ENCODE measurements at places on chromosomes 7 and 10. TPM values are rescaled to one million over a fixed set of nuclear protein-coding genes. Genes with fewer than 3 reads are reported as not detected.
A peak's percentile ranks its signal among the peaks of the same experiment; 100 is the strongest.

GRCh38 chr10:113319479-113319878 lies 233.4 kb upstream of the HABP2 start:
- no peaks in the 10 kb centered on the region for H3K27me3 ChIP-seq
- no peaks in the 10 kb centered on the region for H3K4me1 ChIP-seq
- H3K27ac ChIP-seq = no peak overlapping the region
- no peak overlapping the region for H3K4me3 ChIP-seq

- DNase-seq = no peak
- H3K36me3 ChIP-seq = no peaks in the 10 kb centered on the region
- H3K27me3 ChIP-seq = no peaks in the 10 kb centered on the region
- H3K27ac ChIP-seq = no peak overlapping the region
Observed at GRCh38 chr7:16657656-16658279, 11.8 kb downstream of the BZW2 start.

Gene TMEM213
- total RNA-seq = not detected

Gene MACROH2A2
- total RNA-seq = 19.2 TPM

GRCh38 chr7:84507529-84507928 lies 312.9 kb upstream of the SEMA3A start:
- H3K4me1 ChIP-seq = no peaks in the 10 kb centered on the region
- H3K27ac ChIP-seq = no peak overlapping the region
- DNase-seq = no peak
- no peaks in the 10 kb centered on the region for H3K27me3 ChIP-seq
- H3K36me3 ChIP-seq = no peaks in the 10 kb centered on the region

Gene DGKI
- 71.0 TPM for total RNA-seq

GRCh38 chr7:16891338-16891737 lies 9.6 kb upstream of the AGR3 start:
- no peaks in the 10 kb centered on the region for H3K36me3 ChIP-seq
- no peak overlapping the region for H3K4me3 ChIP-seq
- DNase-seq = peak; percentile 21

Gene MBL2
- total RNA-seq = not detected

DNA sequence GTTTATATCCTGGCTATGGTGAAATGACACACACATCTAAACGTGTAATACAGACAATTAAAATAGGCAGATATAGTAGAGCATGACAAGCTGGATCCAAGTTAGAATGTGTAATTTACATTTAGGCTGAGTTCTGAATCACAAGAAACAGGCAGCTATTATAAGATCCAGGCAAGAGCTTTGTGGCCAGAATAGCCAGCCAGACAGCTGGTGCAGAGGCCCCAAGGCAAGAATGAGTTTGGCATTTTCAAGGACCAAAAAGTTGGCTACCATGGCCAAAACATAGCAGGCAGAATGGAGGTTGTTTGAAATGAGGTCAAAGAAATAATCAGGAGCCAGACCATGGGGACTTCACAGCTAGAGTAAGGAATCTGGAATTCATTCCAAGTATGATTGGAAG lies 281.7 kb downstream of the MTERF1 start:
- H3K4me1 ChIP-seq = no peaks in the 10 kb centered on the region
- no peak overlapping the region for H3K27ac ChIP-seq
- H3K4me3 ChIP-seq = no peak overlapping the region
- DNase-seq = no peak
- no peaks in the 10 kb centered on the region for H3K27me3 ChIP-seq

GRCh38 chr7:127254163-127254684 lies 1.5 kb upstream of the GRM8 start:
- no peak overlapping the region for H3K27ac ChIP-seq
- no peaks in the 10 kb centered on the region for H3K36me3 ChIP-seq
- no peaks in the 10 kb centered on the region for H3K27me3 ChIP-seq
- H3K4me1 ChIP-seq = peaks cover 6% of the 10 kb centered on the region
- no peak overlapping the region for H3K4me3 ChIP-seq
- no peak for DNase-seq

Gene PRXL2A
- total RNA-seq = 93.3 TPM

- H3K27me3 ChIP-seq = no peaks in the 10 kb centered on the region
- no peaks in the 10 kb centered on the region for H3K36me3 ChIP-seq
- DNase-seq = peak; percentile 31
Observed at GRCh38 chr10:86259901-86260562, 106.6 kb downstream of the GRID1 start.

DNA sequence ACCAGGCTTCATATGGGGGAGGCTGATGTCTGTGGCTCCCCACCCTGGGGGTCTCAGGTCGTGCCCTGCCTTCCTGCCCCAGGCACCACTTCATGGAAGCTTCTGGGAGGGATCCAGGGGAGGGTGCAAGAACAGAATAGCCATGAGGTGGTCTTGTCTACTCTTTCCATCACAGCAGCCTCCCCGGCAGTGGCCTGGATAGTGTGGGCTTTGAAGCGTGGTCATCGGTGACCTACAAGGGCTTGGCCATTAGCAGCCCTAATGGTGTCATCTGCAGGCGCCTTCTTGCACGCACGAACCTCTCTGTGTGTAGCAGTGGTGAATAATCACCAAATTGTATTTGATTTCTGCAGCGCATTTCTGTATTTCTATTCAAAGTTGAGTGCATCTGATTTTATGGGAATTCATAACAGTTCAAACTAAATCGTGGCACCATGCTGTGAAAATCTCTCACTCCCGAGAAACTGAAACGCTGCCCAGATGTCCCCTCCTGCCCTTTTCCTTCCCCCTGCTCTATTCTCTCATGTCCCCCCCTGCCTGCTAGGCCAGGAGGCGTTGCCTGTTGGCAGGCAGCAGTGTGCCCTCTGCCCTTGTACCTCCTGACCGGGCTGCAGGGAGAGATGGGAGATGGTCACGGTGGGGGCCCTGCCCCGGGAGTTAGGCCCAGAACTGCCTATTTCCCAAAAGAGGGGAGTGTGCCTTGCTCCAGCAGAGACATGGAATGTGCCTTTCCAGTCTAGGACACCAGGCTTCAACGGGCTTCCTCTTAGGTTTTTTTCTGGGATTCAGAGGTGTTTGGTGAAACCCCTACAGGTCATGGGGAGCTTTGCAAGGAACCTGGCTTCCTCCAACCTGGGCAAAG lies 34.8 kb downstream of the CDH23 start:
- no peaks in the 10 kb centered on the region for H3K4me1 ChIP-seq
- no peak overlapping the region for H3K4me3 ChIP-seq
- no peak overlapping the region for H3K27ac ChIP-seq
- DNase-seq = no peak

Gene MARCHF5
- 25.8 TPM for total RNA-seq

- no peak overlapping the region for H3K4me3 ChIP-seq
- no peak overlapping the region for H3K27ac ChIP-seq
- no peaks in the 10 kb centered on the region for H3K4me1 ChIP-seq
- no peaks in the 10 kb centered on the region for H3K36me3 ChIP-seq
Observed at GRCh38 chr7:70586822-70587221, 545.1 kb upstream of the GALNT17 start.

DNA sequence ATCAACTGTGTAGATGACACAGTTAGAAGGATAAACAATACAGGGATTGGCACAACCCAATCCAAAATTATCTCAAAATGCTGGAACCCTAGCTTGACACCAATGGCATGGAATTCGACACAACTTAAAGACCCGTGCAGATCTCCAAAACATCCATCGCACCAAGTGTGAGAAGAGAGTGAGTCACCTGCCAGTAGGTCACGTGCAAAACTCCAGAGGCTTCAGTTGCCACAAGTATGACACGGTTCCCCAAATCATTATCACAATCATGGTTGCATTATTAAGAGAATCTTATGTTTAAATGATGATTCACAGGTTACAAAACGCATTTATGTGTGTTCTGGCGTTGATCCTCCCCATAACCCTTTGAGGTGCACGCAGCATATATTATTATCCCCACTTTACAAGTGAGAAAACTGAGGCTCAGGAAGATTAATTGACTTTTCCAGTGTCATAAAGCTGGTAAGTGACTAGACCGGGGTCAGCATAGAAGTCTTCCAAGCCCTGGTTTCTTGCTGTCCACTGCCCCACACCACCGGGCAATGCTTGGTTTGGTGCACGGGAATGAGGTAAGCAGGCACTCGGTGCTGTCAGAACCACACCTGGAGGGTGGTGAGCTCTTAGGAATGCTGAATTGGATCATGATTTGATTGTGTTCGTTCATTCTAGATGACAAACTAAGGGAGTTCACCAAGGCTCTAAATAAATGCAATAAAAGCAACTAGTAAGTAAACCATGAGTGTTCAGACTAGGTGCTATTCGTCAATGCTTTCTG lies 23.6 kb upstream of the STK17A start:
- no peak for DNase-seq
- H3K27me3 ChIP-seq = no peaks in the 10 kb centered on the region
- no peak overlapping the region for H3K27ac ChIP-seq
- H3K36me3 ChIP-seq = no peaks in the 10 kb centered on the region
